Activated T-helper 1 cell treated with anti-CD3 and anti-CD28 coated beads, Interleukin-2, amount 50 U/mL, for 16 hours (primary cell): ENCODE measurements at places on chromosomes 2 and 18.

GRCh38 chr2:85681372-85681763 is 12.8 kb upstream of the GNLY start:
- DNase-seq, result no peak

- no peak for DNase-seq
Observed at GRCh38 chr2:61750624-61751023, 103.2 kb downstream of the FAM161A start.

- DNase-seq, result no peak
Observed at GRCh38 chr2:191174442-191174841, 23.6 kb upstream of the STAT4 start.

- DNase-seq, result no peak
Observed at GRCh38 chr18:9513971-9514512, 38.7 kb downstream of the RALBP1 start.

GRCh38 chr18:3463051-3463450 is 13.1 kb downstream of the TGIF1 start:
- no peak for DNase-seq

DNA sequence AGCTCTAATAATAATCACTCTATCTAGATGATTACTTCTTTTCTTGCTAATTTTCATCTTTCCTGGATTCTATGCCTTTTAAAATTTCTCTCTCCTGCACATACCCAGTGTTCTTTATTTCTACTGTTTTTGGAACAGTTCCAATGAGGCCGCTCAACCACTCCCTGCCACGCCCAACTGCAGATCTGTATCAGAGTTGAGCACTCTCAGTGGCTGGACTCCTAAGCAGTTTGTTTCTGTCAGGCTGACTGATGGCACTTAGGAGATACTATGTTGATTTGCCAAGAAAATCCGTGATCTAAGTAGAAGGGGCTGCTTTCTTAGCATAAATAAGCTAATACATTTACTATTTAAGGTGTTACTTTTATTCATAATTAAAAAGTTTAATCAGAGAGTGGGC is 192.8 kb downstream of the ARHGAP15 start:
- no peak for DNase-seq

- no peak for DNase-seq
Observed at GRCh38 chr2:229375251-229375650, 104.2 kb upstream of the PID1 start.

GRCh38 chr2:12303181-12304030 is 413.3 kb upstream of the TRIB2 start:
- no peak for DNase-seq

- DNase-seq, result no peak
Observed at GRCh38 chr2:157431176-157431575, 12.7 kb downstream of the CYTIP start.

- no peak for DNase-seq
Observed at GRCh38 chr2:41194230-41194629, 742.3 kb upstream of the SLC8A1 start.

GRCh38 chr2:105055613-105056012 is 17.7 kb downstream of the MRPS9 start:
- DNase-seq, result no peak

- DNase-seq, result no peak
Observed at GRCh38 chr18:54388203-54389142, 30.8 kb downstream of the C18orf54 start.

- DNase-seq, result no peak
Observed at GRCh38 chr2:122261911-122262310, 506.5 kb downstream of the TSN start.

GRCh38 chr18:57997820-57998219 is 46.2 kb upstream of the NEDD4L start:
- no peak for DNase-seq

DNA sequence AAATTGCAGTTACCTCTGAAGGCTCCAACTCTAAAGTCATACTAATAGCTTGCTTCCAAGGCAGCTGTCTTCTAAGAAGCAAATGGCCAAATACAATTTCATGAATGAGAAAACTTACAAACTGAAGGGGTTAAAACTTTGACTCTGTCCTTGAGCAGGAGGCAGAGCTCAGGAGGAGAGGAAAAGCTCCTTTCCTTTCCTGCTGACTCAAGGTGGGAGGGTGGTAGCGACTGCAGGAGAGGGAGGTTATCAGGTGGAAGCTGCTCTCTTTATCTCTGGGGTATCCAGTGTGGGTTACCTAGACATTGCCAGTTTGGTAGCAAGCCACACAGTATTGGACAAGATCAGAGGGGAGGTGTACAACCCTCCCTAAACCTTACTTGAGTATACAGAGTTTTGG is 2.7 kb upstream of the EFEMP1 start:
- no peak for DNase-seq

DNA sequence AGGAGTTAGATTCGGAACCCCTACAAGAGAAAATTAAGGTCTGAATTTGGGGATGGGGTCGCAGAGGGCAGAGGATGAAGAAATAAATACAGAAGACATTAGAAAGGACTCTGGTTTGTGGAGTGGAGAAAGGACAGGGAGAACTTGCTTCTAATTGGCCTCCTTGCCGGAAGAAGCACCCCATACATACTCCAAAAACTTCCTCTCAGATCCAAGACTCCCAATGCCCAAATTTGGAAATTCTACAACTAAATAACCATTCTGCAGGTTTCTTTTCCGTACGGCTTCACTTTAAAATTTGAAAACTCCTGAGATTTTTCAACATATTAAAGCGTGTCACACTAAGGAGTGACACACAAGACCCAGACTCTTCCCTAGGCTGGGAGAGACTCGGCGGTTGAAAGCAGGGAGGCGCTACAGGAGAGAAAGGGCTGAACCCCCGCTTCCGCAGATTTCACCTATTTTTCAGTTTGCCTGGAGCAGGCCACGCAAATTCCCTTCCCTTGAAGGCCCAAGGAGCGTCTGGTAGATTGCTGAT is 478 bp downstream of the CLHC1 start:
- no peak for DNase-seq

GRCh38 chr2:26989156-26989555 is 18.7 kb downstream of the MAPRE3 start:
- no peak for DNase-seq

DNA sequence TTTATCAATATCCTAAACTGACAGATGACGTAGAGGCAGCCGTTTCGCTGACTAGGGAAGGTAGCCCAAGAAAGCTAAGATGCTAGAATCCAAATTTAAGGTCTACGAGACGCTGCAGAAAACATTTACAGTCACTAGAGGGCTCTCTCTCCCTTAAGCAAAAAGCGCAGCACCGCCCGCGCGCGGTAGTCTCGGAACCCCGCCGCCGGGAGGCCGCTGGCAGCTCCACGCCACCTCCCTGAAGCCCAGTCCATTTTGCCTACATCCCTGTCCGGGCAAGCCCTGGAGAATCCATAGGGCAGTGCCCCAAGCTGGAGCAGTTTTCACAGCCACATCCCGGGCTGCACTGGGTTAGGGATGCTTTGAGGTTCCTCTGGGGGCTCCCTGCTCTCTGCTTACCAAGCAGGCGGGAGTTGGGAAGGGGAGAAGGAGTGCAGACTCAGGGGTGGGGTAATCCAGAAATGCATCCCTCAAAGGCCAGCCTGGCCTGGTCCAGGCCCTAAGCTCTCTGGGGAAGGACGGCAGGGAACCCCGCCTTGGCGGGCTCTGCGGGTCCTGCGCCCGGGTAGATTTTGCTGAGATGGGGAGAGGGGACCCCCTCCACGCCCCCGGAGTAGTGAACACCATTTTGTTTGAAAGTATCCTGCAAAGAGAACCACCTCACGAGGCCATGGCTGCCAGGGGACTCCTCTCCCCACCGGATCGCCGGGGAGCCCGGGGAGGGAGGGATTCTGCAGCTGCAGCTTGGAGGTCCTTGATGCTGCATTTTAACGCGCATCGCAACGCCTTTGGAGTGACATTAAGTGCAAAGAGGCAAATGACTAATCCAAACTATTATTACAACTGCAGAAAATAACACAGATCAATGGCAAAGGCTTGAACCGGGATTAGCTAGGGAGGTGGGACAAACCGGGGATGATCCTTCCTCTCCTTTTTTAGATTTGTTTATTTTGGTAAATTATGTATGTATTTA is 1.3 kb upstream of the DPYSL5 start:
- peak; percentile 38 for DNase-seq

DNA sequence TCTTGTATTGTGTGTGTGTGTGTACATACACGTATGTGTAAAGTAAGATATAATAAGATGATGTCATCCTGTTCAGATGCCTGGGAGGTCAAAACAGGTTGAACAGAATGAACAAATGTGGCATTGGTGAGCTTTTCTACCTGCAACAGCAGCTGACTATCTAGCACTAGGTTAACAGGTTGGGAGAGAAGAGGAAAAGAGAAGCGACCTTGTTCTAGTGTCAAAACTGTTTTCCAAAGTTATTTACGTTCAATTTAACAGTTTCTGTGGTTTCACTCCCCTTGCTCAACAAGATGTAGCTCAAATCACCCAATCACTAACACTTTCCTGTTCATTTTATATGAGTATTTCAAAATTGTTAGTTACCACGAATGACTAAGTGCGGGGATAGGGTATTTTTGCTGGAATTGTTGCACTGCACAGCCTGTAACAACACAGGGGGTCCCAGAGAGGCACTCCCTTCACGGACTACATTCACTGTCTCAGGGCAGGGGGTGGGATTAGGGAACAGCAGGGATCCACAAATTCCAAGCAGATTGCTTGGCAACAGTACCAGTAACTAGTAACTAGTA is 67.5 kb upstream of the DTNB start:
- no peak for DNase-seq

- peak; percentile 6 for DNase-seq
Observed at GRCh38 chr2:162301151-162301804, 17.2 kb downstream of the IFIH1 start.

DNA sequence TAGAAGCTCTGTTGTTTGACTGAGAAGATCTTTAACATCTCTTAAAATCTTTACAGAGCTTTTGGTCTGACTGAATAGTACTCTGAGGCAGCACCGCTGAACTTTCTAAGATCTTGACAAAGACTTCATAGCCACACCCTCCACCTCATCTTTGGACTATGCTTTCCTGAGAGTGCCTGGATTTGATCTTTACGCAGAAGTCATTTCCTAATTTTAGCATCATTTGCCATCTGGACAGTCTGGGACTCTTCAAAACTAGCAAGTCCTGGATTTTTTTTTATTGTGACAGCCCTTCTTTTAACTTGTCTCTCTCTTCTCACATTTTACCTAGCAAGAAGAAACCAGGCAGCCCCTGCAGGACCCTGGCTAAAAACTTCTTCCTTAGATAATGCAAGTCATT is 188.8 kb downstream of the CTIF start:
- no peak for DNase-seq

DNA sequence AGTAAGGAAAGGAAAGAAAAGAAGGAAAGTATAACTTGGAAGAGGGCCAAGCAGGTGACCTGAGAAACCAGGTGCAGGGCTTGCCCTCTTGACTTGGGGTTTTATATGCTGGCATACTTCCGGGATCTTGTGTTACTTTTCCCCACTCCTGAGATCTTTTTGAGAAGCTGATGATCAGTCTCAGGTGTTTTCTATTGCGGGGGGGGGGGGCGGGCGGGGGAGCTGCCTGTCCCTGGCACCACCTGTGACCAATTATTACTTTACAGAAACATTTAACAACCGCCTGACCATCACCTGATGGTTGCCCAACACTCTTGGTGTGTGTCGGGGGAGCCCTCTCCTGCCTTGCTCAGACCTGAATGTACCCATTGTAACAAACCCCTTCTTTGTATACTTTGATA is 6.9 kb upstream of the CASP10 start:
- no peak for DNase-seq
